ENCODE measurements at places on chromosomes 12 and 14. TPM values are rescaled to one million over a fixed set of nuclear protein-coding genes. Genes with fewer than 3 reads are reported as not detected.

DNA sequence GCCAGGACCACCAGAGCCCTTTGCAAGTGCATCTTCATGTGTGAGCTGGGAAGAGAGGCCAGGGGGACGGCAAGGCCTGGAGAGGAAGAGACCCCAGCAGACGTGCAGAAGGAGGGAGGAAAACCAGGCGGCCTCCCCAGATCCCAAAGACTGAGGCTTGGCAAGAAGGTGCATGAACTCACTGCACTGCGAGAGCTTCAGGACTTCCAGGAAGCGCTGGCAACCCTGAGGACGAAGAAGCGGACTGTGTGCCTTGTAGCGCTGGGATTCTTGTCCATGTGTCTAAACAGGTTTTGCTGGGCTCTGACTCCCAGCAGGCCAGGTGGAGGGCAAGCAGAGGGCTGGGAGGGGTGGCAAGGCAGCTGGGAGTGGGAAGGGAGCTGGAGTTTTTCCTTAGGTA is 939 bp downstream of the TGFB3 start:
- DNase-seq, result no peak

- no peak for DNase-seq
Measured at GRCh38 chr12:98754095-98754494, 109.0 kb downstream of the APAF1 start.

DNA sequence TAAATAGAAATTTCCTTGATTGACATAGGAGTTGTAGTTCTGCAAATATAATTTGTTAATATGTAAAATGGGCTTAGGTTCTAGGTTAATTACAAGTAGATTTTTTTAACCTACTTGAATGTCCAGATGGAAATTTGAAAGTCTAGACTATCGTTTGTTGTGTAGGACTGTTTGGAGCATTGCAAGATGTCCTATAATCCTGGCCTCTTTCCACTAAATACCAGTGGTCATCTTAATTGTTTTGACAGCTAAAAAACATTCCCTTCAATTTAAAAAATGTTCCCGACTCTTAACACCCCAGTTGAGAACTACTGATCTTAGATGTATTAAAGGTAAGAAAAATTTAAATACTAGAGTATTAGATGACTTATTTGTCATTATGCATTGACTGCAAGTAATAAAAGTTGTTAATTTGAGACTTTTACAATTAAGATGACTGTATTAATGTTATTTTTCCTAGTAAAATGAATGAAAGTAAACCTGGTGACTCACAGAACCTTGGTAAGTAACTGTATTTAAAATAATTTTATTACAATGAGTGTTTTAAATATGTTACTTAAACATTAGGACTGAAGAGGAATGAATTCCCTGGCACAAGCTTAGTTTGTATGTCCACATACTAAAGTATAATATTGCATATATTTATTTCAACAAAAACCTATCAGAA is 21.8 kb downstream of the G2E3 start:
- DNase-seq, result no peak

GRCh38 chr12:12405882-12406281 is 49.0 kb downstream of the BORCS5 start:
- DNase-seq, result no peak

GRCh38 chr14:86613786-86614185 is 1083.8 kb downstream of the FLRT2 start:
- no peak for DNase-seq

- DNase-seq, result no peak
Measured at GRCh38 chr14:72663076-72663487, 230.8 kb downstream of the DPF3 start.

The ANG gene
- 0.99 TPM for total RNA-seq

Data from neural progenitor cell (in vitro differentiated cells).